Activated CD4-positive, alpha-beta T cell treated with anti-CD3 and anti-CD28 coated beads, Interleukin-2, Interleukin-4, amounts not matched to agents 100 ng/mL and 50 ng/mL, durations not matched to agents 16 hours and 8 hours (primary cell): ENCODE measurements at places on chromosomes 1 and 21.

GRCh38 chr1:160342953-160343869 lies at the start of the genes COPA and NCSTN:
Gene COPA (minus strand): TSS chr1:160343250. CDS start chr1:160343170, 80 bp downstream.
Gene NCSTN (plus strand): TSS chr1:160343383. CDS start chr1:160343397, 14 bp downstream.
- peak; percentile 96 for DNase-seq

- no peak for DNase-seq
Observed at GRCh38 chr1:38027201-38028104, 14.9 kb downstream of the UTP11 start.

- DNase-seq, result no peak
Observed at GRCh38 chr1:69794831-69795230, 227.1 kb downstream of the LRRC7 start.

DNA sequence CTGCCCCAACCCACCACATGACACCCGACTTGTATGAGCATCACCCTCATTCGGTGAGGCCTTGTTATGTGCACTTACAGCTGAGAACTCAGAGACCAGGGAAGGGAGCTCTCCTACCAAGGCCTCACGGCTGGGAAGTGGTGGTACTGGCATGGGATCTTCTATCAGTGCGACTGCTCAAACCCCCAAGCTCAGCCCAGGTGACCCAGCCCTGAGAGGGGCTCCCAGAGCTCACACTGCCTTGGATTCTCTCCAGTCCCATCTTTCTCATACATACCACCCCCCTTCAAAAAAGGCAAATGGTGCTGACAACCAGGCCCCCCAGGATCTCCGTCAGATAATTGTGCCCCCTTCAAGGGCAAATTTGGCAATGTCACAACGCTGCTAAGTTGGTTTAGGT lies 777 bp upstream of the PLA2G2F start:
- no peak for DNase-seq

DNA sequence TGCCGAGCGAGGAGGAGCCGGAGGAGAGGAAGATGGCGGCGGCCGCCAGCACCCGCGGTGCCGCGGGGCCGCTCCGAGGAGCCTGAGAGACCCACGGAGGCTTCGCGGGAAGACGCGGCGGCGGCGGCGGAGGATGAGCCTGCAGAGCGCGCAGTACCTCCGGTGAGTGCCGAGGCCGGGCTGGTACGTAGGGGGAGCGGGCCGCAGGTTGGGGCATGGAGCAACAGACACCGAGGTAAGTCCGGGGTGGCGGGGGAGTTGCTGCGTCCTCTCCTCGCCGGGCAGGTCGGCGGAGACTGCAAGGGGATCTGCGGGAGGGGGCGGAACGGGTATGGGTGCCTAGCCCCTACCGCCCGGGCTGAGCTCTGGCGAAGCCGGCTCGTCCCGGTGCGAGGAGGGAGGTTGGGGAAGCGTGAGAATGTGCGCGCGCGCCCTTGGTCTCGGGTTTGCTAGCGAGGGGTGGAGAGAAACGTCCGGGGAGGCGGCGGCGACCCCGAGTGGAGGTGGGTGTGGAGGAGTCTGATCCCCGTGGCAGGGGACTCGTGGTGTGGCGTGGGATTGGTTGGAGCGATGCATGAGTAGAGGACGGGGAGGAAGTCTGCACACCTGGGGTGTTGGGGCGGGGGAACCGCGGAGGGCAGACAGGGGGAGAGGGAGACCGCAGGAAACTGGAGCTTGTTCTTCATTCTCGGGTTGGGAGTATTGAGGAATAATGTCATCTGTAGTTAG lies at the start of gene SMG7:
TSS of gene SMG7 (plus strand) at position 12 of the 729 bp plus-strand sequence. CDS start at position 134, 122 bp downstream.
- DNase-seq, result peak; percentile 39

GRCh38 chr1:15186846-15187151 lies 33.3 kb downstream of the TMEM51 start:
- DNase-seq, result no peak

GRCh38 chr1:234564035-234565029 lies 45.6 kb downstream of the IRF2BP2 start:
- peak; percentile 19 for DNase-seq

DNA sequence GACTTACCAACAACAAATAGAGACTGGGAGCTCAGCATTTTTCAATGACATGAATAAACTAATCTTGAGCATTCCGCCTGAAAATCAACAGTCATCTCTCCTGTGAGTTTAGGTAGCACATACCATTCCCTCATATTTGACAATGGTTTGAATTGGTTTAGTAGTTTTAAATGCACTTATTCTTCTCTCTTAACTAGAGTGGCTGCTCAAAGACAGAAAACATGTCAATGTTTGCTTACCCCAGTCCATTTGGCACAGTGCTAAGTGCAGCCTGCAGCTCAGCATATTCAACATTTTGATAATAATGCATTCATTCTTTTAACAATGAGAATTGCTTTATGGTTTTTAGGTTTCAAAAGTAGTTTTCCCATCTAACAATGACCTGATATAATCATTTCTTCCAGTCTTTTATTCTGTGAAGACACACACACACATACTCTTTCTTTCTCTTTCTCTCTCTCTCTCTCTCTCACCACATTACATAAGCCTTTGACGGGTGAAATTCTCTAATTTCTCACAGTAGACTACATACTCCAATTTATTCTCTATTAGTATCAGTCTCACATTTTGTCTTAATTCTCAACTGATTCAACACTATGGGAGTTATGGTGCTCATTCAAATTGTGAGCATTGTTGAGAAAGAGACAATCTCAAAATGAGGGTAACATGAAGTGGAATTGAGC lies 432.3 kb downstream of the LRRIQ3 start:
- no peak for DNase-seq

GRCh38 chr1:12097321-12097720 lies 34.2 kb downstream of the TNFRSF8 start:
- DNase-seq, result no peak

DNA sequence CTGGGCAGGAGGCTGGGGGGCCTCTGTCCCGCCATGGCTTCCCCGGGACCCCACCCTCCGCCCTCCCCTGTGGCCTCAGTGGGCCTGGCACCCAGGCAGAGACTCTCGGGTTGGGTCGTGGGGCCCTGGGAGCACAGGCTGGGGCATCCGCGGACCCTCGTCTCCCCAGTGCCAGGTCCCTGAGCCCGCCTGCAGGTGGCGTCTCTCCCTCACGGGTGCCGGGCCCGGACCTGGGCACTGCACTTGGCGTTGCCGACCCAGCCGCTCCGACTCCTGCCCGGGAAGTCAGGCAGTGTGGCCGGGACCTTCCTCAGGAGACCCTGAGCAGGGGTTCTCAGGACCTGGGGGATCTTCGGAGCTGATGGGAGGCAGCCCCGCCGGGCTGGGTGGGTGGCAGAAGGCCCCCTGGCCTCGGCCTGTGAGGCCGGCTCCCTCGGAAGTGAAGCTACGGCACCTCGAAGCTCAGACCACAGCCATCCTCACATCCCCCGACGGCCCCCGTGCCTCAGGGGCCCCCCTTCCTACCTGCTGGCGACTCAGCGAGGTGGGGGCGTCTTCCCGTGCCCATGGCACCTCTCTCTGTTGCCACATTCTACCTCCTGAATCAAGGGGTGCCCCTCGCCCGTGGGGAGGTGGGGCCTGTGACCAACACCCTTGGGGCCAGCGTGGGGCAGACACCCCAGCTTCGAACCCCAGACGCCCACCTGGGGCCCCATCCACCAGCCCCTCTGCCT lies 6.4 kb upstream of the C1orf159 start:
- peak; percentile 78 for DNase-seq

GRCh38 chr1:91744953-91745639 lies 140.9 kb downstream of the TGFBR3 start:
- DNase-seq, result no peak

- no peak for DNase-seq
Observed at GRCh38 chr1:207067665-207068064, 14.6 kb downstream of the PFKFB2 start.

DNA sequence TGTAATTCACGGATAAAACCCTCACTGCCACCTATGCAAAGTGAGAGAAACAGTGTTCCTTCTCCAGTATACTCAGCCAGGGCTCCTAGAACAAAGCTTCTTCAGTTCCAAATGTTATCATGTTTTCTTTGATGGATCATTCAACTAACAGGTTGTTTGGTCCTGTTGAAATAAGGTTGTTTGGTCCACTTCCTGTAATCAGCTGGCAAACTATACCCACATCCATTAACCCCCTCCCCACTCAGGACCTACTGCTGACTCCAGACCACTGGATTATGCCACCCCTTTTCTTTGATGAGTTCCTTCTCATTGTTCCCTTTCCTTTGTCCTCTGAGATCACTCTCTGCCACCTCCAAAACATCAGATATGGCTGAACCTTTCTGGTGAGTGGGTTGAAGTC lies 267.7 kb upstream of the USP25 start:
- no peak for DNase-seq

- peak; percentile 36 for DNase-seq
Observed at GRCh38 chr1:115976062-115976920, at the start of gene SLC22A15. Gene SLC22A15 (plus strand): TSS chr1:115976513. CDS start chr1:115976628, 115 bp downstream.

- no peak for DNase-seq
Observed at GRCh38 chr1:167829868-167830267, 84.1 kb downstream of the ADCY10 start.

DNA sequence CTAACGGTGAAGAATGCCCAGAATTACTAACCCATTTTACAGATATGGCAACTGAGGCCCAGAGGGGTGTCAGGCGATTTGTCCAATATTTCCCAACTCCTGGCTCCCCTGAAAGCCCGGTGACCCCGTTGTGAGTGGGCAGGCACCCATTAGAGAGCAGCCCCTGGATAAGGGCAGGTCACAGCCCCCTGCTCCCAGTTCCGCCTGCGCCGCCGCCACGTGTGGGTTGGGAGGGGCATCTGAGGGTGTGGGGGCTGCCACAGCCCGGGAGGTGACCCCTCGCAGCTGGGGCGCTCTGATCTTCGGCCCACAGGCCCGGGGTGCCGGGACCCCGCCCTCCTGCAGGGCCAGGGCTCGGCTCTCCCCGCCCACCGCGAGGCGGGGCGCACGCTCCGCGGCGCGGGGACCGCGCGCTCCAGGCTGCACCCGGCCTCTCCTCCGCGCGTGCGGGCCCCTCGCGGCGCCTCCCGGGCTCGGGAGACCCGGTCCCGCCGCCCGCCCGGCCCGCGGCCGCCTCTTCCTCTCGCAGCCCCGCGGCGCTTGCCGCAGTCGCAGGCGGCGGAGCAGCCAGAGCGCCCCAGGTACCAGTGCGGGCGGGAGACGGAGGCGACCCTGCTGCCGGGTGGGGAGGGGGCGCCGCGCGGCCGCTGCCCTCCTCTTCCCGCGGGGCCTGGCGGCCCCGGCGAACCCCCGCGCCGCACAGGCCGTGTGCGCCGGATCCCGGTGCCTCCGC lies at the start of gene HTR6:
TSS of gene HTR6 (plus strand) at position 423 of the 733 bp plus-strand sequence. CDS start 879 bp downstream, outside the sequence.
- no peak for DNase-seq

DNA sequence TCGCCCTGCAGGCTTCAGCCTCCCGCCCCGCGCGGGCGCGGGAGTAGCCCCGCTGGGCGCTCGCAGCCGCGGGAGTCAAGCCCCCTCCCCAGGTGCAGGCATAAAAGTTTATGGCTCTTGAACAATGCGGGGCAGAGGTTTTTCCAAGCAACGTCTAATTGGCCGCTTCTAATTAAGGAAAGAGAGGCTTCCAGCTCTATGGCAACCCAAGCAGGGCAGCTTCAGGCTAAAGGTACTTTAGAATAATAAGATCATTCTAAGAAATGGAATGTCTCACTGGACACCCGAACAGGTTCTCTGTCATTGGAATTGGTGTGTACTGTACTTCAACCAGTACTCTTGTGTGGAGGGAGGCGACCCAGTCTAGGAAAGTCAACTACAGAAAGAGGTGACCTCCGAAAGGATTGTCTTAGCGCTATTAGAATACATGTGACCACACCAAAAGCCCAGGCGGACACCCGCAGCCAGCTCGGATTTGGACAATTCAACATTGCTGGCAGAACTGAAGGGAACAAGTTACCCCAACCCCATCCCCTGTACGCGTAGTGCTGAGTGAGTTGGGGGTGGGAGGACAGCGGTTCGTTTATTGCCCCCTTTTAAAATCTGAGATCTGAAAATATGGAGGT lies 12.5 kb downstream of the NR5A2 start:
- no peak for DNase-seq

- DNase-seq, result no peak
Observed at GRCh38 chr1:235078480-235079381, 49.9 kb downstream of the TOMM20 start.

DNA sequence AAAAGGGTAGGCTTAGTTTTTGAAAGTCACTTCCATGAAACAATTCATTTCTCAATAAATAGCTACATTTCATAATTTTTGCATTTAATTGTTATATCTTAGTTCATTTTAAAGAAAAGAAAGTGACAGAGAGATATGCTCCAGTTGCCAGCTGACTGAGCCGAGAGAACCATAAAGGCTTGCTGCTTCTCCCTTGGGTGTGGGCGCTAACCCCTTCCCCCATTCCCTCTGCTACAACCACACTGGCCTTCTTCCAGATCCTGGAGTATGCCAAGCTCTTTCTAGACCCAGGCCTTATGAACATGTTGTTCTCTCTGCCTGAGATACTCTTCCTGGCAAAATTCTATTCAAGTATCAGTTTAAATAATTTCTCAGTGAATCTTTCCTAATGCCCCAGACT lies 12.3 kb downstream of the SORT1 start:
- no peak for DNase-seq

DNA sequence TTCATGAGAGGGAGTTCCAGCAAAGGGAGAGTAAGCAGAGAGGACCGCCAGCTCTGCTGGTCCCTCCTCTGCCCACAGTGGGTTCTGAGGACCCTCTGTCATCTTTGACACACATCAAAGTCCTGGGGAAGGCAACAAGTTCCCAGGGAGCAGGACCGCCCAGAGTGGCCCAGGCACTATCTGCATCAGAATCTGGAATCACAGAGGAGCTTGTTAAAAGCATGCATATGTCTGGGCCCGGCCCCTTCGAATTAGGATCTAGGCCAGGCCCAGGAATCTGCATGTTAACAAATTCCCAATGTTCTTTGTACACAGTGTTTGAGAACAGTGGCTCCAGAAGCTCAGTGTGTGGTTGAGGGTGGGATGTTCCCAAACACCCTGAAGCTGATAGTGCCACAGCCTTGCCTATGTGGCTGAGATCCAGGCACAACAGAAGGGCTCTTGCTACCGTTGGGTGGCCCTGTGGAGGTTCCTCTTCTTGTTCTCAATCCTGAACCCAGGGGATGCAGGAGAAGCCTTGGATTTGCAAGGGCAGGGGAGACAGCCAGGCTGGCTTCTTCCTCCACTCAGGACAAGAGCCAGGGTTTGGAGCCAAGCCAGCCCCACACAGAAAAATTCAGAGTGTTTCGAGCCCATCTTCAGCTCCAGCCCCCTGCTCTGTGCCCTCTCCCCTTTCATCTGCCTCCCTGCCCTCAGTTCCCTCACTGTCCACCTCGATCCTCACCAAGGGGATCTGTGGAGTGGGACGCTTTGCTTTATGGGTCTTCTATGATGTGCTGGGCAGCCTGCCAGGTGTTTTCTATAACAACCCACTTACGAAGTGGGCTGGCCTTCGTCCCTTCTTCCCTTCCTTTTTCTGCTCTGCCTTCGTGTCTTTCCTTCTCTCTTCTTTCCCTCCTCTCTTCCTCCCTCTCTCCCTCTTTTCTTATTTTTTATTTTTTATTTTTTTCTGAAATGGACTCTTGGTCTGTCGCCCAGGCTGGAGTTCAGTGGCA lies 129.0 kb upstream of the TMPRSS2 start:
- no peak for DNase-seq
